ENCODE measurements at places on chromosomes 7 and 10.

- no peak for DNase-seq
These were observed 33.3 kb downstream of the CRHR2 start for GRCh38 chr7:30648744-30649540.

DNA sequence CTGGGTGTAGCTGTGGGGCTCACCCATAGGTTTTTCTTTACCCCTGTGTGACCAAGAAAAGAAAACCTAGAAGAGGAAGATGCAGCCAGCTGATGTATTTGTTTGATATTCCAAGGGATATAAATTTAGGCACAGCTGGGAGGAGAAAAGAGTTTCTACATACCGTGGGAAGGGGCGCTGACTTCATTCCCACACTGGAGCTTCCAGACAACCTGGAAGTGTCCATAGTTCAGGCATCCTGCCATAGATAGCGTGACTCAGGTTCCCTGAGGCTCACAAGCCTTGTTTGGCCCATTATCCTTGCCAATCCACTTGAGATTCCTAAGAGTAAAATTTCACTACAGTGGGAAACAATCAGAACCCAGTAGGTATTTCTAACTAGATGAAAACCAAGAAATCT, 371.7 kb upstream of the NRP1 start:
- no peak for DNase-seq

DNA sequence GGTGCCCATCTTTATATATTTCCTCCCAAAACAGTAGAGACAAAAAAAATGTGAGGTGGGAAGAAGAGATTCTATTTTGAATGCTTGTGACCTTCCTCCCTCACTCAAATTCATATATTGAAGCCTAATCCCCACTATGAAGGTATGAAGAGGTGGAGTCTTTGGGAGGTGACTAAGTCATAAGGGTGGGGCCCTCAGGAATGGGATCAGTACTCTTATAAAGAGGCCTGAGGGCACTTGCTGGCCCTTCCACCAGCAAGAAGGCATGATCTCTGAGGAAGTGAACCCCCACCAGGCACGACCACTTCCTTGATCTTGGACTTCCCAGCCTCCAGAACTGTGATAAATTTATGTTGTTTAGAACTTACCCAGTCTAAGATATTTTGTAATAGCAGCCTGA, 517.2 kb upstream of the CNTNAP2 start:
- DNase-seq: no peak

DNA sequence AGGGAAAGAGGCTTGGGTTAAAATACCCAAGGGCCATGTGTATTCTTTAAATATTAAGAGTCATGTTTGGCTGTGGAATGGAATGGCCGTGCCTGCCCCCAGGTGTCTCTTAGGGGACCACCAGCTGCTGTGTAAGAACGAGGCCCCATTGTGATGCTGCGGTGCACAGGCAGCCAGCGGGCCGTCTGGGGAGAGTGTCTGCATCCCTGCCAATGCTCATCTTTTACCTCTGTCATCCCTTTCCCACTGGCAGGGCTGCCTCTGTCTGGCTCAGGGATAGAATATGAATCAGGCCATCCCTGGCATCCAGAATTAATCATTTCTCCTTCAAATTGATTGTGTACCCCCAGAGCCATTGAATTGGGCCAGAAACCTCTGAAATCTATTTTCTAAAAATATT, 137.8 kb upstream of the GALNT17 start:
- DNase-seq: no peak

DNA sequence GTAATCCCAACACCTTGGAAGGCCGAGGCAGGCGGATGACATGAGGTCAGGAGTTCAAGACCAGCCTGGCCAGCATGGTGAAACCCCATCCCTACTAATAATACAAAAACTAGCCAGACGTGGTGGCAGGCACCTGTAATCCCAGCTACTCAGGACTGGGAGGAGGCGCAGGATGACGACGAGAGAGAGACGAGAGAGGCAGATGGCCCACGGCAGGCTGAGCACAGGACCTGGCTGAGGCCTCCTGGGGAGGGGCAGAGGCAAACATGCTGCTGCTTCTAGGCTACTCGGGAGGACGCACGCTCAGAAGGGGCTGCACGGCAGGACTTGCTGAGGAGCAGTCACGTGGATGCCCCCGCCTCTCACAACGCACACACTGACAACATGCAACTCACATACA, 22.4 kb downstream of the DIP2C start:
- DNase-seq: peak; percentile 45

DNA sequence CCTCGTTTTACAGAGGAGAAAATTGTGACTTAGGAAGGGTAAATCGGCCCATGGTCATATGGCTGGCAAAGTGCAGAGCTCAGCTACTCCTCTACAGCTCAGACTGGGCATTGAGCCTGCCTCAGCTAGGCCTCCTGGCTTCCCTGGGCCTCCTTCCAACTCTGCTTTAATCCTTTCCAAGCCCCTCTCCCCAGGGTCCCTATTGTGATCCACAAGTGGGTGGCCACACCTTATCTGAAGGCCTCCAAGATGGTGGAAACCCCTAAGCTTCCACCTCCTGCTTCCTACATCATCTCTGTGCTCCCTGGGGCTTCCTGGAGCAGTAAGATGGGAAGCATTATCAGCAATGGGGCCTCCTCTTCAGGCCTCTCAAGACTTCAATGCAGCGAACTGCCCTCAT, 3.0 kb upstream of the LGI1 start:
- no peak for DNase-seq

DNA sequence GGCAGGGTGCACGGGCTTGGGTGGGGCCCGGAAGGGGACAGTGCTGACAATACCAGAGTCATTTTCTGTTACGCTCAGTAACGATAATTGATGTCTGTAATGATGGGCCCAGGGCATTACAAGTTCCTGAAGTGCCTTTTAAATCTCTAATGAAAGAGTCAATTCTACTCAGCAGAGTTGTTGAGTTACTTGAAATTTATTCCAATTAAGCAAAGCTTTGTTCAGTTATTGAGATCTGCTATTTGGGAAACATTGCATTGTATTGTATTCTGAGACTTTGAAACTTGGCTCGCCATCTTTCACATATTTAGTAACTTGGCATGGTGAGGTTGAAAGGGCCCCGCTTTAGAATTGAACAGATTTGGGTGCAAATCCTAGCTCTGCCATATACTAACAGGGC, 34.7 kb downstream of the MINDY4 start:
- DNase-seq: no peak

GRCh38 chr7:137961200-137962177, 40.4 kb downstream of the CREB3L2 start:
- DNase-seq: no peak

DNA sequence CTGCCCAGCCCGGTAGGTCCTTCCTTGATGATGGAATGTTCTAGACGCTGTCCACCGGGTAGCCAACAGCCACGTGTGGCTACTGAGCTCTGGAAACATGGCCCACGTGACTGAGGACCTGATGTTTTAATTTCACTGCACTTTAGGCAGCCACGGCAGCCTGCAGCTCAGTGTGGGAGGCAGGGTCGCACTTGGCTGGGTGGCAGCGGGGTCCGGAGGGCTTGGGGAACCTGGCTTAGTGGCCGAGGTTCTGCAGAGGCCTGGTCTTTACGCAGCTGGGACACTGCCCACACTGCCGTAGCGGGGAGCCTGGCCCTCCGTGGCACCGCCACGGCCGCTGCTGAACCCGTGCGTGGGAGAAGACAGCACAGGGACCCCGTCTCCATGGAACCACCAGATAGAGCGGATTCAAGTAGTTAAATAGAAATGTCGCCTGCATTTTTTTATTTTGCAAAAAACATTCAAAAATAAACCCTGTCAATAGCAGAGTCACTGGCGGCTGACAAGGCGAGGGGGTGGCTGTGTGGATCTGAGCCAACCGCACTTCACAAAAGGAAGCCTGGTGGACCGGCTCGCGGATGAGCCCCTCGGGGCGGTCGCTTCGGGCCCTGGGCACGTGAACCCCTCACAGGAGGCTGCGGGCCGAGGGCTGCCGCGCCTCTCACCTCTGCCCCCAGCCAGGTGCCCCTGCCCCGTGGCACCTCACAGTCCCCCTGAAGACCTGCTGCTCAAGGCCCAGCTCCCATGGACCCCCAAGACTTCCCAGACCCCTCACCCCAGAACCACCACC, 25.6 kb upstream of the UTF1 start:
- DNase-seq: no peak

DNA sequence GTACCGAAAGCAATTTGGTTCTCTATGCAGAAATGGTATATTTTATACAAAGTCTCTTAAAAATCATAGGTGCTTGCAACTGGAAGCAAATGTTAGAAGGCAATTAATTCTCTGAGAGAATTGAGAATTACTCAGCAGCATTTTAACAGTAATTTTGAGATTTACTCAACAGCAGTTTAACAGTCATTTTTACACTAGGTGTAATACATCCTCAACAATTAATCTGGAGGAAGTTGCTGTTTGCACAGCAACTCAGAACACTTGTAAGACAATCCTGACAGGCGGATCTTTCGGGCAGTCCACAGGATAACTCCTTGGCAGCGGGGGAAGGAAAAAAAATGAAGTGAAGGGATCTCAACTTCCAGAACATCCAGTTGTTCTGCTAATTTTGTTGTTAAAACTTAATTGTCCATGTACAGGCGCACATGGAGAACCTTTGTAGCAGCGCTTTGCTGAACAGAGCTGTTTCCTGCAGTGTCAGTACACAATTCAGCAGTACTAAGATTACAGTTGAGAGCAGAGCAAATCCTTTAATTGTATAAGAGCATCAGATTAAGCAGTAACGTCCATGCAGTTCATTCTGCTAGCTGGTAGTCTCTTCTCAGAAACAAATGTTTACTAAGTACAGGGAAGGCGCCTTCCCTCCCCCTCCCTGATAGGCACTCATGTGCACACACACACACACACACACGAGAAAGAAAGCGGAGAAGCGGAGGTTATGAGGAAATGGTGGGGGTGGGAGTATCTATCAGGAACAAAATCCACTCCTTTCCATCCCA, 43.8 kb downstream of the ENO4 start:
- peak; percentile 11 for DNase-seq

DNA sequence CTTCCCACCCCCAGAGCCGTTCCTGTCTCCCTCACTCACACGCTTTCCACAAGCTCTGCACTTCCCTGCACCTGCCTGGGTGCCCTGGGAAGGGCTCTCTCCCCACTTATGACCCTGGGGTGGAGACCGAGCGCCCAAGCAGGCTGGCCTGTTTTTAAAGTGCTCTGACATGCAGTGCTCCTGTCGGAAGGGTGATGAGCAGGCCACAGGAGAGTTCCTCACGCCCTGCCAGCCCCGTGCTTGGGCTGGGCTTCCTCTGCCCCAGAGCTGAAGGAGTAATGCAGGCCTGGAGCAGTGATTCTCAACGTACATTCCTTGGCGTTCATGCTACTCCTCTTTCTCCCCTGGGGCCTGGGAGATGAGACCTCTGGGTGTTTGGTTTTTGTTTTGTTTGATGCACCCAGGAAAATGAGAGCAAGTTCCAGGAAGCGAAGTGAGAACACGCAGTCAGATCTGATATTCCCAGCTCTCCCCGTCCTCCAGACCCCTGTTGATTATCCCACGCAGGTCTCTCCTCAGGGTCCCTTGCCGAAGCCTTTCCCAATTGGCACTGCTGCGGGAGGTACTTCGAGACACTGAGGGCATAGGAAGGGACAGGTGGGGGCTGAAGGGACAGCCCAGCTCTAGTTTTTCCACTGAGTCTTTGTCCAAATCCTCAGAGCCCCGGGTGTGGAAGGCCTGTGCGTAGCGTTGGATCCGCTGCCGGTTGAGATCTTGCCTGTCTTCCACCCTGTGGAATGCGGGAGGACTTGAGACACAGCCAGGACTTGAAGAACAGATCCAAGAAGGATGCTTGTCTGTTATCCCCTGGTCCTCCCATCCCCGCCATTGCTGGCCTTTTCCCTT, 14.1 kb downstream of the TRPV6 start:
- DNase-seq: no peak

DNA sequence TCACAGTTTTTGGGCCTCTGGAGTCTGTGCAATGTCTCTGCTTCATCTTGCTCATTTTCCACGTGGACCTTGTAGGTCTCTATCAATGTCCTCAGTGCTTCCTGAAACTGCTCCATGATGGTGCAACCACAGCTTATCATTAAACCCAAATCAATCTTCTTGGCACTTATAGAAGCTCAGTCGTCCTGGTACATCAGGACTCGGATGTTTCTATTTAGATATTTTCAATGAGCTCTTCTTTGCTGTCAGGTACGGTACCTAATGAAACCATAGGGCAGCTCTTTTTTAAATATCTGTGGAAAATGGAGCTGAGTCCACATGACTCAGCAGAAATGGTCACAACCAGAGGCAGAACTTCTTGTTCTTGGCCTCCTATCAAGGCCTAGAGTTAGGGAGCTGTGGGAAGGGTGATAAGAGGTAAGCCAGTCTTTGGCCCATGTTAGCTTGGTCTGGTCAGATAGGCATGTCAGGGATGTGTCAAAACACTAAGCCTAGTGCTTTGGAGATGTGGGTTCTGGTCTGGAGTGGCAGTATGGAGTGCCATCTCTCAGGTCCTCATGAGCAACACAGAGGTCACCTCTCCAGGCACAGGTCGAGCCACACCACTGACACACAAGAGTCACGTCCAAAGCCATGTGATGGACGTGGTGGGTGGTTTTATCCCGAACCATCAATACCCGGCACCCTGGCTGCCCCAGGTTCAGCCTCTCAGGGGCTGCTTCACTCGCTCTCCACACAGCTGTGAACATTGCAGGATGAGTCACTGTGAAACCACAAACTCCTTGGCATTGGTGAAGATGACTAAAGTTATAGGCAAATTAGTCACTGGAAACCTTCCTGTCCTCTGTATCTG, 87.0 kb downstream of the TBXAS1 start:
- no peak for DNase-seq

DNA sequence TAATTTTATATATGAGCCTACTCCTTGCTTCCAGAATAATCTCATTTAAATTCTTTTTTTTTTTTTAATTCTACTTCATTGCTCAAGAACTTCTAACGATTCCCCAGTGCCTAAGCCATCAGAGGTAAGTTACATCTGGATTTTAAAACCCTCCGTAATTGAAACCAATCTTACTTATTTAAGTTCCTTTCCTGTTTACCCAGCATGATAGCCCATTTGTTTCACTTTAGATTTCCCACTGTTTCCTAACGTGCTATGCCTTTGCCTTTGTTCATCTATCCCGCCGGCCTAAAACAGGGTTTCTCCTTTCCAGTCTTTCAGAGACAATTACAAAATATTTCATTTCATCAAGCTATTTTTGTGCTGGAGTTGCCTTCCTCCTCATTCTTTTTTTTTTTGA, 75.8 kb upstream of the ETV1 start:
- DNase-seq: no peak

DNA sequence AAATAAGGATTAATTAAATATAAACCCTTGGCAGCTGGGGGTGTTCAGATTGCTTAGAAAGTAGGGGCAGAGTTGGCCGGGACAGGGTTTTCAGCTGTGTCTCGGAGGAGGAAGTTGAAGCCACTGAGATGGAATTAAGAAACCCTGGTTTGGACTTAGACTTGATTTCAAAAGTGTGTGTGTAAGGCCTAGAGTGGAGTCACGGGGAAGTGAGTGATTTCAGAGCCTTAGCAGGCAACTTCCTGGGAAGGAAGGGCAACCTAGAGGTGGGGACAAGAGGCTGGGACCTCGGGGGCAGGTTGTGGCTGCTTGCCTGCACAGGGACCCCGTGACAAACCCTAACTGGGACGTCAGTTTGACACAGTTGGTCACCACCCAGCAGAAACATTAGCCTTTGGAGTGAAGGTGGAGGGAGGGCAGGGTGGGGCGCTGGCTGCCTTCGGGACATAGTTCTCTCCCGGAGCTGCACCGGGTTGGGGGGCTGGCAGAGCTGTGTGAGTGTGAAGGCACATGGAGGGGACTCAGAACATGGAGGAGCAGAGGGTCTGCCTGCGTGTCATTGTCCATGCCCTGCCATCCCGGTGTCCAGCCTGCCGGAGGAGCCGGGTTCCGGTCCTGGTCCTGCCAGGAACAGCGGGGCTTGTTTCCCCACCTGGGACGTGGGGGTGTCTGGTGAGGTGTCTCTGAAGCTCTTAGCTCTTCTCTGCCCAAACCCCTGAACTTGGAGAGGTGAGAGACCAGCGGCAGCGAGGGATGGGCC, 1.8 kb downstream of the BRI3 start:
- no peak for DNase-seq

GRCh38 chr7:127380479-127380878, 12.0 kb downstream of the ZNF800 start:
- DNase-seq: no peak

All from NCI-H2171 (cell line).